ENCODE measurements at places on chromosomes 16 and 17.

DNA sequence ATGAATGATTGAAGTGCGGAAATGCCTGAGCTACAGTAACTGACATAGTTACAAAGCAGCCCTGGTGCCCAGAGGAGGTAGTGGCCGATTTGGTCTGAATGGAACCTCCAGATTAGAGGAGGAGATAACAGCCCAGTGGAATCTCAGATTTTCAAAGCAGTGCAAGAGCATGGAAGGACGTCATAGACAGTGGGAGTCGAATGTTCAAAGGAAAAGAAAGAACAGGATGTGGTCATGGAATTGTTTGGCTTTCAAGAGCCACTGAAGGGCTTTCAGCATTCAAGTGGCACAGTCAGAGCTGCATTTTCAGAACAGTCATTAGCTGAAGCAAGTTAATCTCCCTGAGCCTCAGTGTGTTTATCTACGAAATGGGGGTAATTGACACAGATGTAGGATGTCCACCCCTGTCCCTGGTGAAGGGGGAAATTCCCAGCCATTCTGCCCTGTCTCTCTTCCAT, 104.6 kb upstream of the CACNG3 start:
- no peak for DNase-seq

GRCh38 chr17:58263773-58264172, 17.0 kb downstream of the MPO start:
- no peak for DNase-seq

DNA sequence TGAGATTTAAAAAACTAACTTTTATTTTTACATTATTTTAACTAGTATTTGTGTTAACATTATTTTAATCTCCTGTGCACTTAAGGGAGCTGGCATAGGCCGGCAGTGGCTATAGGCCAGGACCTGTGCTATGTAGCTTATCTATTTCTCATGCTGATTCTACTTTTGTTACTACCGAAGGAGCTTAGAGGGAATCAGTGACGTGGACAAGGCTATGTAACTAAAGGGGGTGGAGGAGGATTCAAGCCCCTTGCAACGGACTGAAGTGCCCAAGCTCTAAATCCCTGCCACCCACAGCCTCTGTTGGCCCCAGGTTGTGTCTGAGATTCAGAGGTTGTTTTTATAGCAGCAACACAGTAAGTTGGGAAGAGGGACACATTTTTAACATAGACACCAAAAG, 356.4 kb downstream of the WWOX start:
- DNase-seq, result no peak

DNA sequence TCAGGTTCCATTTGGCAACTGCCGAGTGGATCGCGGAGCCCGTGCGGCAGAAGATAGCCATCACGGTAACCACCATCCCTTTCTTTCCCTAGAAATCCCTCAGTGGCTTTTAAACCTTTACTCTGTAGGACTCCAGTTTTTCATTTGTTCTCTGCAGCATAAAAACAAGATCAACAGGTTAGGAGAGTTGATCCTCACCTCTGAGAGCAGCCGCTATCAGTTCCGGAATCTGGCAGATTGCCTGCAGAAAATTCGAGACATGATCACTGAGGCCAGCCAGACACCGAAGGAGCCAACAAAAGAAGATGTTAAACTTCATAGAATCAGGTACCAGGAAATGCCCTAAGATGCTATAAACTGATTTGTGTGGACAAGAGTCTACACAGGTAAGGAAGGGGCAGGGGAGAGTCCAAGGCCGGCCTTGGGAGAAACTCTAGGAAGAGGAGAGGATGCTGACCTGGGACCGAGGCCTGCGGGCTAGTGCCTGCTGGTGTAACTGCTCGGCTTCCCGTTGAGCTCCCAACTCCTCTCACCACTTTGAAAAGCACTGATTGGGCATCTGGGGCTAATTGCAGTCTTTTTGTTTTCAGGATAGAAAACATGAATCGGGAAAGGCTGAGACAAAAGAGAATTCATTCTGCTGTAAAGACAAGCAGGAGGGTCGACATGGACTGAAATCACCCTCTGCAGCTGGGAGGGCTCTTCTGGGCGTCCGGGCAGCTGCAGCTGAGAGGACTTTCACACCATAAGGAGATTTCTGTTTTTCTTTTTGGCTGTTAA, 8.1 kb downstream of the MRPL58 start:
- no peak for DNase-seq

GRCh38 chr17:7260651-7261378, 1.5 kb downstream of the CLDN7 start:
- no peak for DNase-seq

GRCh38 chr16:79310710-79311109, 289.8 kb downstream of the MAF start:
- no peak for DNase-seq

All from effector memory CD4-positive, alpha-beta T cell (primary cell).